LoVo (cell line): ENCODE measurements at places on chromosomes 11 and 22.

DNA sequence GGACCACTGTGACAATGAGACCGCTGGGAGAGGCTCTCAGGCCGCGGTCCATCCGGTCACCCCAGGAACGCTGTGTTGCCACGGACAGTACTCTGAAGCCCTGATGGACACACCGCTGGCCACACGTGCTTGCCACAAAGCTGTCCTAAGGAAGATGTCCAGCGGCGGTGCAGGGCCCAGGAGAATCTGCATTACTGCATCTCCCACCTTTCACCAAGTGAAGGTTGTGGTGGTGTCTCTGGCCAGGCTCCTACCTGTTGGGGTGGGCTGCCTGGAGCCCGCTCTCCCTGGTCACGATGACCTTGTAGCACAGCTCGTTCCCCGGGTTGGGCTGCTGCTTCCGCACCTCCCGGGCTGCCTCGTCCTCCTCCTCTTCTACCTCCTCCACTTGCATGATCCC, 4.2 kb downstream of the TTLL12 start:
- DNase-seq: no peak

DNA sequence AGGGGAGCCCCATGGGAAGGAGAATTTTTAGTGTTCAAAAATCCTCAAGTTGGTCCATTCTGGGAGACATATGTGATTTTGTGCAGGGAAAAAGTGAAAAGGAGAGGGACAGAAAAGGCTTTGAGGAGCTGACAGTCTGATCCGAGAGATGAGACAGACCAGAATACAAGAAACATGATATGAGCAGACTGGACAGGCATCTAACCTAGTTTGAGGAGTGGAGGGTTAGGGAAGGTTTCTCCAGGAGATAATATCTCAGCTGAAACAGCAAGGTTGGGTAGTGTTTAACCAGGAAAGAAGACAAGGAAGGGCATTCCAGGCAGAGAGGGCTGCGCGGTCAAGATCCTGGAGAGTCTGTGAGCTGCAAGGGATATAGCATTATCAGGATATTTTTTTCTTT, 101.4 kb upstream of the NCAM1 start:
- DNase-seq: no peak

GRCh38 chr22:40294696-40295095, 51.6 kb upstream of the ADSL start:
- no peak for DNase-seq

- no peak for DNase-seq
These were observed 74.6 kb downstream of the MYO18B start for GRCh38 chr22:25816522-25817059.

DNA sequence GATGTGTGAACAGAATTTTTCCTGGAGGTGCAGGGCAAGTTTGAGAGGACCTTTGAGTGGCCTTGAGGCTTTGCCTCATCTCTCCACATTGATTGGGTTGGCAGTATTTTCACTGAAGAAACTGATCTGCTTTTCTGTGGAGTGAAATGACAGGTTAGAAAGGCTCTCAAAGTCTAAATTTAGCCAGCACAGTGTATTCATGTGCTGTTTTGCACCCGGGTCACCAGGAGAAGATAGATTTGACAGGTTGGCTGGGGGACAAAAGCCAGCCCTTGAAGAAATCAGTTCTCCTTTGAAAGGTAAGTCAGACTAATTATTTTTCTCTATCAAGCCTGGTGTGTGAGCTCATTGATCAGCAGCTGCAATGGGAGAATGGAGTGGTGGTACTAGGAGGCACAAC, 152.9 kb downstream of the DBX1 start:
- DNase-seq: no peak
